ENCODE measurements at places on chromosomes 2 and 18.

DNA sequence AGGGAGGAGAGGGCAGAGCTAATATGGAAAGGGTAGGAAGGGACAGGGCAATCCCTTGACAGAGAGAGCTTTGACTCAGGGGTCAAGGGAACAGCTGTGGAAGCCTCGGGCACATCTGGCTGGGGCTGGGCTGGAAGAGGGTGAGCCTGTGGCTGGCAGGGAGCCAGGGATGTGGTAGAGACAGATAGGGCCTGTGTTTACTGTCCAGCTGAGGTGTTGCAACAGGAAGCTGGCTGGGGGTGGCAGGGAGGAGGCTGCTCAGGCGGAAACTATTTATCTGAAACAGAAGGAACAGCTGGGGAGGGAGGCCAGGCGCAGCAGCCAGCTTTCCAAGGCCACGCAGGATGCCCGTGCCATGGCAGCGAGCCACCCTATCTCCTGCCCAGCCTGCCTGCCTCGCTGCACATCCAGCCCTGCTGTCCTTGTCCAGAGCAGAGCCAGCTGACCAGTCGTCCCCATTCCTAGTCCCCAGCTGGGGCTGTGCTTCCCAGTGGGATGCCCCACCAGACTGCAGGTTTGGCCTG lies 264.7 kb downstream of the CYP26B1 start:
- no peak for DNase-seq

- DNase-seq = no peak
Observed at GRCh38 chr18:34807106-34807796, 97.2 kb downstream of the DTNA start.

- no peak for DNase-seq
Observed at GRCh38 chr2:199148076-199148845, 309.5 kb downstream of the SATB2 start.

- no peak for DNase-seq
Observed at GRCh38 chr2:100819370-100820272, at the start of gene NPAS2. Gene NPAS2, plus strand, starts transcription at chr2:100820139. Its CDS starts 84,616 bp downstream, at chr2:100904755.

DNA sequence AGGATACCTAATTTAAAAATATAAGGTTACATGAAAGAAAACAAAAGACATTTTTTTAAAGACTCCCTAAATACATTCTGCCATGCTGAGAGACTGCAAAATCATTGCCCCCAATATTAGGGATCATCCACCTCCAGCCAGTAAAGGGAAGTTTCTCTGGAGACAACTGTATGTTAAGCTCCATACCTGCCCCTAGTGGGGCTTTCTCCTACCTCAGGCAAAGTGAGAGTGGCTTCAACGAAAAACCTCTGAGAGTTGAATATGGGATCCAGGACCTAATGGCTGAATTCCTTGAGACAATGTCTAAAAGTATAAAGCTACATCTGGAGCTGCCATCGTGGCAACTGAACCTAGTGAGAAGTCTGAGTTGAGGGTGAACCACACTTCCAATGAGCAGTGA lies 248.1 kb upstream of the FIGN start:
- no peak for DNase-seq

- no peak for DNase-seq
Observed at GRCh38 chr2:39968037-39968436, 189.0 kb upstream of the THUMPD2 start.

- DNase-seq = no peak
Observed at GRCh38 chr2:211665299-211665698, 873.3 kb downstream of the ERBB4 start.
